ENCODE measurements at places on chromosomes 16 and 17.

DNA sequence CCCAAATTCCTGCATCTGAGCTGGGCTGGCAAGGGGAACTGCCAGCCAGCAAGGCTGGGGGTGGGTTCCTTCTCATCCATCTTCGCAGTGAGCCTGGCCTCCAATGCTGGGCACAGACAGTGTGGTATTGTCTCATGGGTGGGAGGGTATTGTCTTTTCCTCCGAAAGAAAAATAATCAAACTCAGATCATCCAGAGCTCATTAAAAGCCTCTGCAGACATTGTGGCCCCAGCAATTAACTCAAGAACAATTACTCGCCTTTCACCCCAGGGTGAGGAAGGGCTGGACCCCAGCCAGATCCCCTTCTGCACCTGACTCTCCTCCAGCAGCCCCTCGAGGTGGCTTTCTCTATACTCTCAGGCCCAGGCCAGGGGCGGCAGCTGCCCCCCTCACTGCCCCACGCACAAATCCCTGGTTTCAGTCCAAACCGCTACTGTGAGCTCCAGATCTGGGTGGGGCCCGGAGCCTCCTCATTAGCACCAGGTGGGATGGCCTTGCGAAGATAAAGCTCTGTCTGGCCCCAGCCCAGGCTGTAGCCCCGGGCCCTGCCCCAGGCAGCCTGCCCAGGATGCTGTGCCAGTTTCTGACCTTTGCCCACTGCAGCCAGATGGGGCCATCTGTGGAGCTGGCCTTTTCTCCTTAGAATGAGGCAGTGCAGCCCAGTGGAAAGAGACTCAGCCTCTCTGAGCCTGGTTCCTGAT is 2.3 kb upstream of the KRT15 start:
- DNase-seq: no peak

DNA sequence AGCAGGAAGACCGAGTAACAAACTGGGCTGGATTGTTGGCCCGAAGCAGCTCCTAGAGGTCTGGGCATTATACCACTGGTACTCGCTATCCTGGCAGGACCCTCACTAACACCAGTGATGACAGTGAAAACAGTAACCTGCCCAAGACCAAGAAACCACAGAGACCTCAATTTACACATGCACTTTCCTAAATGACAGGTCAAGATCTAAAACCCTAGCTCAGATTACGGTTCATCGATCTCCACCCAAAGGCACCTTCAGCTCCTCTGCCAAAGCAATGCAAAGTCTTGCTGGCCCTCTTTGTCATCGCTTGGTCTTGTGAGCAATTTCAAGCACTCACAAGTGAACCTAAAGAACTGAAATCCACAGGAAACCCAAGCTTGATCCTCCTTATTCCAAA is 1.5 kb downstream of the PIP4K2B start:
- DNase-seq: no peak

GRCh38 chr17:31072186-31072585 is 22.6 kb upstream of the NF1 start:
- no peak for DNase-seq

DNA sequence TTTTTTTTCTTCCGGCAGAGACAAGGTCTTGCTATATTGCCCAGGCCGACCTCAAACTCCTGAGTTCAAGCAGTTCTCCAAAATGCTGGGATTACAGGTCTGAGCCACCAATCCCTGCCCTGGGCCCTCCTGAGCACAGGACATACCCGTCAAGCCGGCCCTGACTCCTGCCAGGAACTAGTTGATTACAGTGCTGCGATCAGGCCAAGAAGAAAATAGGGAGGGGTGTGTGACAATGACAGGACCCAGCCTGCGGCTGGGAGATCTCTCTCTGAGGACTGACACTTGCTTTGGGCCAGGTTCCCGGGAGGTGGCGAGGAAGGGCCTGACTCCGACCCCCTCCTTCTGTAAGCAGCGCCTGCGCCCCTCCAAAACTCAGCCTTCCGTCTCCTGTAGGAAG is 276.6 kb downstream of the MRTFB start:
- DNase-seq: no peak

DNA sequence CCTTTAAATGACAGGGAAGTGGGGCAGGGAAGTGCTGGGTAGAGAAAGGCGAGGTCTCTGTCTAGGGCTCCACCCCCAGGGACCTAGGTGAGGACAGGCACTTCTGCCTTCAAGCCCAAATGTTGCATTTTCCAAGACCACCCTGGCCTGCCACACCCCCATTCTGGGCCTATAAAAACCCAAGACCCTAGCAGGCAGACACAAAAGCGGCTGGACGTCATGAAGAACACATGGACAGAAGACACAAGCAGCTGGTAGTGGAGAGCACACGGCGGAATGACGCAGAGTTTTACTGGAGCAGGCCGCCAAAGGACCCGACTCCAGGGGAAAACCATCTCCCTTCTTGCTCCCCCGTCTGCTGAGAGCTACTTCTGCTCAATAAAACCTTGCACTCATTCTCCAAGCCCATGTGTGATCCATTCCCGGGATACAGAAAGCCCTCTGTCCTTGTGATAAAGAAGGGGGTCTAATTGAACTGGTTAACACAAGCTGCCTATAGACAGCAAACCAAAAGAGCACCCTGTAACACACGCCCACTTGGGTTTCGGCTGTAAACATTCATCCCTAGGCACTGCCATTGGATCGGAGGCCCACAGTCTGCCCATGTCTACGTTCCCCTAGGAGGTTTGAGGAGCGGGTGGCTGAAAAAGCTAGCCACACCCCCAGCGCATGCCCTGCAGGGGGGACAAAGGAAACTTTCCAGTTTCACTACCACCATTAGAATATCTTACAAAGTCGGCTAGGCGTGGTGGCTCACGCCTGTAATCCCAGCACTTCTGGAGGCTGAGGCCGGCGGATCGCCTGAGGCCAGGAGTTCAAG is 622.2 kb upstream of the SALL1 start:
- DNase-seq: no peak

DNA sequence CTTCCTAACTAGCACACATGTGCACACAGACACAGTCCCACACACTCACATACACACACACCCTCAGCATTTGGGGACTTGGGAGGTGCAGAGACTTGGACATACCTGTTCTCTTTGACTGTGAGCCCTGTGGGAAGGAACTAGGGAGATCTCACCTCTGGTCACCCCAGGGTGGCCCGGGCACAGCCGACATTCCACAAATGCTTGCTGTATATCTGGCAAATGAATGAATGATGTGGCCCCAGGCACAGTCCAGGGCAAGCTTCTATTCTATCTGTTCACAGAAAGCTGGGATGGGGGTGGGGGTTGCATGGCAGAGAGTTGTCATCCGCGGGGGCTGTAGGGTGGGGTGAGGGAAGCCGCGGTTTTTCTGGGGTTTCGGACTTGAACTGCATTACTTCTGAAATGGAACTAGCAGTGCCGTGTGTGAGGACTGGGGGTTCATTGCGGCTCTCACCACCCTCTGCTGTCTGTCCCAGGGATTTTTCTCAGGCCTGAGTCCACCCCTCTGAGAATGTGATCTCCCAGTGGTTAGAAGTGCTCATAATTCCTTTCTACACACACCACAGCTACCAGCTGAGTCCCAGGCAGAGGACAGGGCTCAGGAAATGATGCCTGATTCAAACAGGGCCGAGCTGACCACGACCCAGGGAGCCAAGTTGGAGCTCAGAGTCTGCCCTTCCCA is 3.3 kb upstream of the RIPOR1 start:
- DNase-seq: no peak

DNA sequence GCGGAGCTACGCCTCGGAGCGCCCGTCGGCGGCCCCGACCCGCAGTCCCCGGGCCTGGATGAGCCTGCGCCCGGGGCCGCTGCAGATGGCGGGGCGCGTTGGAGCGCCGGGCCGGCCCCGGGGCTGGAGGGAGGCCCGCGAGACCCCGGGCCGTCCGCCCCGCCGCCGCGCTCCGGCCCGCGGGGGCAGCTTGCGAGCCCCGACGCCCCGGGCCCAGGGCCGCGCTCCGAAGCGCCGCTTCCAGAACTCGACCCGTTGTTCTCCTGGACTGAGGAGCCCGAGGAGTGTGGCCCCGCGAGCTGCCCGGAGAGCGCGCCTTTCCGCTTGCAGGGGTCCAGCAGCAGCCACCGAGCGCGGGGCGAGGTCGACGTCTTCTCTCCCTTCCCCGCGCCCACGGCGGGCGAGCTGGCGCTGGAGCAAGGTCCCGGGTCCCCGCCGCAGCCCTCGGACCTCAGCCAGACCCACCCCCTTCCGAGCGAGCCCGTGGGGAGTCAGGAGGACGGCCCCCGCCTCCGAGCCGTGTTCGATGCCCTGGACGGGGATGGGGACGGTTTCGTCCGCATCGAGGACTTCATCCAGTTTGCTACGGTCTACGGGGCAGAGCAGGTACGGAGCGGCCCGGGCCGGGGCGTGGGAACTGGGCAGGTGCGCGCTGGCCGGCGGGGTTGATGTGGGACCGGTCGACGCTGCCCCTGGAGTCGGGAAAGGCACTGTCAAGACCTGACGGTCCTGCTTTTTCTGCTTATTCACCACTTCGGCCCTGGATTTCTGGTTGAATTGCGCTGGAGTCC is 861 bp downstream of the RAB11FIP3 start:
- no peak for DNase-seq

- no peak for DNase-seq
These were observed at the start of gene UTS2R for GRCh38 chr17:82371333-82372248. TSS of gene UTS2R (plus strand) at chr17:82371765. CDS start at chr17:82374325, 2,560 bp downstream.

GRCh38 chr16:58451945-58452401 is 48.0 kb upstream of the NDRG4 start:
- DNase-seq: no peak

- DNase-seq: no peak
These were observed 255.4 kb upstream of the CACNG5 start for GRCh38 chr17:66579556-66579955.

Measured in stimulated activated CD4-positive, alpha-beta T cell treated with anti-CD3 and anti-CD28 coated beads, Interleukin-12 subunit alpha, Interleukin-12 subunit beta, amount 100 ng/mL, for 24 hours (primary cell).